Activated CD8-positive, alpha-beta memory T cell treated with anti-CD3 and anti-CD28 coated beads for 4 hours (primary cell): ENCODE measurements at places on chromosomes 6 and 20.

DNA sequence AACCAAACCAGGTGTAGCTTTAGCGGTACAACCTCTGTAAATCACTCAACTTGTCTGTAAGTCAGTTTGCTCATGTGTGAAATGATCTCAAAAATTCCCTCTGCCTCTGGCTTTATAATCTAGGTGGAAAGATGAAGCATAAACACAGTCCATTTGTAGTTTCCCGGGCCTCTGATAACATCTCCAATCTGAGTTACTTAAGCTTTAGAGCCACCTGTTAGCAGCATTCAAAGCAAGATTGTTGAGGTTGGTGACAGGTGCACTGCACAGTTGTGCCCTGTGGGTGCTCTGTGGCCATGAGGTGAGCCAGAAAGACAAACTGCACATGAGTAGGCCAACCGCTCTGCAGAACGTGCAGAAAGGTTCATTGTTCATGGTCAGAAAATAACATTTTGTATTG lies 53.7 kb downstream of the MOCS1 start:
- DNase-seq: no peak

DNA sequence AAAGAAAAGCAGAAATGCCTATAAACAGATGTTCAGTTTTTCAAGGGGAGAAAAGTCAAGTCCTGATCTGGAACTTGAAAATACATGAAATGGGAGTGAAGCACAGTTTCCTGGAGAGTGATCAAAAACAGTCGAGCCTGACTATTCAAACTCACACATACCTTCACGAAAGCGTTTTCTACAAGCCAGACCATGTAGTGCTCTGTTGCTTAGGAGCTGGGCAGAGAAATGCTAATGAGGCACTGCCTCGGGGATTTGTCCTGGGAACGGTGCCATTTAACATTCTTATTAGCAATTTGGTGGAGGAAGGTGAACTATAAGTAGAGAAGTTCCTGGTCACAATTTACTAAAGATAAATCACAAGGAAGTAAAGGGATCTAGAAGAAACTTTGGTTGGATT lies 5.9 kb downstream of the NHSL1 start:
- DNase-seq: no peak

DNA sequence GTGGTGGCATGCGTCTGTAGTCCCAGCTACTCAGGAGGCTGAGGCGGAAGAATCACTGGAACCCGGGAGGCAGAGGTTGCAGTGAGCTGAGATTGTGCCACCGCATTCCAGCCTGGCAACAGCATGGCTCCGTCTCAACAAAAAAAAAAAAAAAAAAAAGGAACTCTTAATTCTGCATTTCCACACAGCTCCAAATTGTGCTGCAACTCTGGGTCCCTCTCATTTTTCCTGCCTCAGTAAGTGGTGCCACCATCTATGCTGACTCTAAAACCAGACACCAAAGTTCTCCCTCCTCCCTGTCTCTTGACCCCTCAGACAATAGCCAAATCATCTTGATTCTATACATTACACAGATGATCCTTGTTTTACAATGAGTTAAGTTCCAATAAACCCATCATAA lies 133.9 kb downstream of the BTBD9 start:
- DNase-seq: no peak

GRCh38 chr6:151005164-151005563 lies 139.7 kb downstream of the MTHFD1L start:
- no peak for DNase-seq

DNA sequence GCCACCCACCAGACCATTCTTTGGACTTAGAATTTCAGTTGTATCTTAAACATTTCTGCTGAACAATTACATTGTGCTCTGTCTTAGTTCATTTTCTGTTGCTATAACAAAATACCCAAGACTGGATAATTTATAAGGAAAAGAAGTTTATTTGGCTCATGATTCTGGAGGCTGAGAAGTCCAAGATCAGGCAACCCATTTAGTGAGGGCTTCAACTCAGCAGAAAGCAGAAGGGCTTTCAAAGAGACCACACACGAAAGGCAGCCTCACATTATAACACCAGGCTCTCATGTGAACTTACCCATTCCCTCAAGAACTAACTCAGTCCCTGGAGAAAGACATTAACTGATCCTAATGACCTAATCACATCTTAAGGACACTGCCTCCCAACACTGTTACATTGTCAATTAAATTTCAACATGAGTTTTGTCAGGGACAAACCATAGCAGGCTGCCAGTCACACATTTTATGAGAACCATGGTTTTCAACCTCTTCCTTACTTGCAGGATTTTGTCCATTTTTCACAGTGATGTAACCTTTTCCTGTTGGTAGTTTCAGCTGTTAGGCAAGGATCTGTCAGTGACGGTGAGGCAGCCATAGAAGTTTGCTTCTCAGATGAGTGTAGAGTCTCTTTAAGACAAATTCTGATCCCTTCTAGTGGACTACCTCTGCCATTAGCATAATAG lies 399.6 kb upstream of the SOX4 start:
- DNase-seq: no peak

DNA sequence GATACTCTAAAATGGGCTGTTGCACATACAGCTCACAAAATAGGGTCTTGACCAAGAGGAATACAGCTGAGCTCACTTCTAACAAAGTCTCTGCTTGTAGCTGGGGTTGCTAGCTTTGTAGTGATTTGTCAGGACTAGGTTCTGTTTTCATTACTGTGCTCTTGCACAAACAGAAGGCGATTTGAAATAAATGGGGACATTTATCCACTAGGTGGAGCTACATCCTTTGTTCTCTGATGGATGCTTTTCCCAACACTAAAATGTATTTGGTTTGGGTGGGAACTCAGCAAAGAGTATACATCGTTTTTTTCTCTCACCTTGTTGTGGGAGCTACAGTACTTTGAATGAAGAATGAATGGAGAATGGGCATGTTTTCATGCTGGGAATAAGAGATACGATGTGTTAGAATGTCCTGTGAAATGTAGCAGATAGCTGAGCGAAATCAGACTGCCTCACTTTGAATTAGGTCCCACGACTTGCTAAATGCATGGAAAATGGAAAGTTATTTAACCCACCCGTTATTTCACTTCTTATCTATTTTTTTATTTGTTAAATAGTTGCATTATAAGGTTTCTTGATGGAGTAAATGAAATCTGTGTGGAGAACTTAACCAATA lies 494.7 kb upstream of the MAP3K7 start:
- no peak for DNase-seq

GRCh38 chr20:9565910-9566550 lies 51.6 kb downstream of the LAMP5 start:
- no peak for DNase-seq

- DNase-seq: no peak
Observed at GRCh38 chr6:160508599-160508998, 155.5 kb downstream of the LPA start.

GRCh38 chr6:139369568-139370282 lies 4.7 kb downstream of the CITED2 start:
- no peak for DNase-seq

GRCh38 chr6:111767752-111768430 lies 105.4 kb downstream of the FYN start:
- no peak for DNase-seq

DNA sequence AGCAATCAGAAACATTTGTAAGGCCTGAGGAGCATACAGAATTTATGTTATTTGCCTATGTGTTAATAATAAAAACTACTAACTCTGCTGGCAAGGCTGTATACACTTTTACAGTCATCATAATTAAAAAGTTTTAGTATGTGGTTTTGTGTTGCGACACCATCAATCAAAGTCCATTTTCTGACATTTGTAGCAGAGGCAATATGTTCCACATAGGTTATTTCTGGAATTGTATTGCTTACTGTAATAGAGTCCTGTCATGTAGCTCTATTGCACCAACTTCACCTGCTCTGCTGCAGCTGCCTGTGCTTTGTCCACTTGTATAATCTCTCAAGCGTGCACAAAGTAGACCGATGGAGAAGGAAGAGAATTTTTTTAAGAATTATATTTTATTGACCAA lies 501.8 kb downstream of the HACE1 start:
- no peak for DNase-seq

DNA sequence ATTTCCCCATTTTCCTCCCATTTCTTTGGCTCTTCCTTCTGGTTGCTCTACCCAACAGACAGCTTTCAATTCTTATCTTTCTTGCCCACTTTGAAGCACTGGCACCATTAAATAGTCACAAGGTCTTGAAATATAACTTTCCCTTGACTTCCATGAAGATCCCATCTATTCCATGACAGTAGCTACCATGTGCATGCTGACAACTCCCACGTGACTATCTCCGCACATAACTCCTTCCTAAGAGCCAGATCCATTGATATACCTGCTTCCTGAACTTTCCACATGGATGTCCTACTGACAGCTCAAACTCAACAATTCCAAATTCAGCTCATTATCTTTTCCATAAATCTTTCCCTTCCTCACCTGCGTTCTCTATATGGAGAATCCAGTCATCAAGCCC lies 101.4 kb downstream of the RIN2 start:
- no peak for DNase-seq

DNA sequence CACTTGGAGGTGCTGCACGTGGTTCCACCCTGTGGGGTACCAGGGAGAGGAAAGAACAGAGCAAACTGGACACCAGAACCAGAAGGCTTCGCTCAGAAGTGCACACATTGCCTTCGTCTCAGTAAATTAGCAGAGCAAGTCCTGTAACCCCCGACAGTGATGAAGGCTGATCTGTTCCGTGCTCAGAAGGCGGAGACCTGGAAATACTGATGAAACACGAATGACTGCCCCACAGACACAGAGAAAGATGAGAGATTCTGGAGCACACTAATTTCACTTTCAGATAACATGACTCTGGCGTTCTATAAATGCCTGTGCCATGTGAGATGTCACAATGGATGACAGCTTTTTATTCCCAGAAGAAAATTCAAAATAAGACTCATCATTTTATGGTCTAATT lies 44.2 kb upstream of the CCR6 start:
- DNase-seq: no peak

GRCh38 chr6:134177753-134178160 lies 125.3 kb upstream of the SLC2A12 start:
- DNase-seq: no peak

DNA sequence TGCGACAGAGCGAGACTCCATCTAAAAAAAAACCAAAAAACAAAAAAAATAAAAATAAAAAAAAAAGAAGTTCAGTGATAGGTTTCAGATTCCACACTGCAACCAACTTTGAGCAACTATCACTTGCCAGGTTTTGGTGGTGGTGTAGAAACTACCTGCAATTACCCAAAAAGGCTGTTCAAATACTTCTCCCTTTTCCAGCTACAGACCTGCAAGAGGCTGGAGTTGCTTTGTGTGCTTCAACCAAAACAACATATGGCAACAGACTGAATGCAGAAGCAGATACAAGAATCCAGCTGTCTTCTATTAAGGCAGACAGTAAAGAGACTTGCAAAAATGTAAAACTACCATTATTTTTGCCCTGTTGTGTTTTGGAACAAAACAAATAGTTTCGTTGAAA lies 9.3 kb upstream of the BCAS1 start:
- DNase-seq: no peak

- no peak for DNase-seq
Observed at GRCh38 chr6:166105341-166106075, 62.1 kb downstream of the TBXT start.

DNA sequence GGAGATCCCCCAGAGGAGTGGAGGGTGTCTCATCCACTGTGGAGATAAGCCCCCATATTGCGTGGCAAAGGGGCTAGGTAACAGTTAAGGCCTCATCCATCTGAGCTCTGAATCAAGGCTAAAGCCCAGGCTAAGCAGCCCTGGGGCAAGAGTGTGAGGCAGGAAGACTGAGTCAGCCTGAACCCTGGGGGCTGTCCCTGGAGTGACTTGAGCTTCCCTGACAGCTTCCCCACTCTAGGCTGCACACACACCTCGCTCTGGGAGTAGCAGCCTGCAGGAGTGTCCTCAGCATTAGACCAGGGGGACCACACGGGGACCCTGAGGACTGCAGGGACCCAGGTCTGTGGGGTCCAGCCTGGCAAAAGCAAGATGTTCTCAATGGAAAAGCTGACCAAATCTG lies 27.9 kb downstream of the UBD start:
- no peak for DNase-seq

- no peak for DNase-seq
Observed at GRCh38 chr20:23776067-23776771, 25.5 kb upstream of the CST1 start.

GRCh38 chr6:2132416-2132815 lies 113.0 kb downstream of the GMDS start:
- no peak for DNase-seq

GRCh38 chr6:133888929-133889556 lies at the start of gene TCF21:
TSS of gene TCF21 (plus strand) at chr6:133889113. CDS start at chr6:133889398, 285 bp downstream.
- no peak for DNase-seq

GRCh38 chr6:132623106-132623845 lies 799 bp downstream of the TAAR2 start:
- no peak for DNase-seq

GRCh38 chr6:107032051-107032450 lies 4.1 kb downstream of the MTRES1 start:
- no peak for DNase-seq
